ENCODE measurements at places on chromosomes 2 and 18. TPM values are rescaled to one million over a fixed set of nuclear protein-coding genes. Genes with fewer than 3 reads are reported as not detected.

Gene MPP4
- total RNA-seq: 0.35 TPM

Gene FBXO36
- total RNA-seq: 3.2 TPM

- no peak for ATAC-seq
These were observed 93.2 kb downstream of the SOCS6 start for GRCh38 chr18:70382017-70382416.

DNA sequence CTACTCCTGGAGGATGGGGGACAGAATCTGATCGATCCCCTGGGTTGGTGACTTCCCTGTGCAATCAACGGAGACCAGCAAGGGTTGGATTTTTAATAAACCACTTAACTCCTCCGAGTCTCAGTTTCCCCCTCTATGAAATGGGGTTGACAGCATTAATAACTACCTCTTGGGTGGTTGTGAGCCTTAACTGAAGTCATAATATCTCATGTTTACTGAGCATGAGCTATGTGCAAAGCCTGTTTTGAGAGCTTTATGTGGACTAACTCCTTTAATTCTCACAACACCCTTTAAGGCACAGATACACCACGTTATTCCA lies 844 bp downstream of the PROC start:
- ATAC-seq: no peak

- no peak for ATAC-seq
These were observed 139.3 kb upstream of the CTDP1 start for GRCh38 chr18:79540161-79540903.

- ATAC-seq: no peak
These were observed 25.3 kb upstream of the LAPTM4A start for GRCh38 chr2:20076757-20077156.

DNA sequence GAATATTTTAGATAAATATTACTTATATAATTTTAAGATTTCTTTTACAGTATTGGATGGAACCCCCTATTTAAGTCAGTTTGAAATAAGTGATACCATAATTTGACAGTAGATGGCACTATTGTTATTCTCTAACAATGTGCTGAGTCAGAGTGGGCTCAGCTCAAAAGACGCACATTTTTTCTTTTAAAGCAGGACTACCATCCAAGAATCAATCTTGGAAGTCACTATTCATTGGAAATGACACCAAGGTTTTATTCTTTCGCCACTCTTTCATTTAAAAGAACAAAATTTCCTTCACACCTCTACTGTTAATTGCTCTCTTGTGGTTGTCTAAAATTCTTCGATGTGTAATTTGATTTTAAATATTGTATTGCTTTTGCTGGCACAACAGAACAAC lies 32.6 kb upstream of the SPAG16 start:
- ATAC-seq: no peak

GRCh38 chr2:5520463-5520972 lies 171.7 kb upstream of the SOX11 start:
- ATAC-seq: no peak
